ENCODE measurements at places on chromosomes 5 and 9. TPM values are rescaled to one million over a fixed set of nuclear protein-coding genes. Genes with fewer than 3 reads are reported as not detected.

Gene FOXI1
- total RNA-seq = not detected

Gene NME5
- total RNA-seq = 0.40 TPM

Gene PTGDS
- total RNA-seq = not detected

Gene PTPN3
- total RNA-seq = 8.4 TPM

Gene ERGIC1
- 124 TPM for total RNA-seq

Gene PRDM9
- 0.12 TPM for total RNA-seq

Gene SLC35A4
- total RNA-seq = 25.0 TPM

Gene WDR41
- total RNA-seq = 13.5 TPM

Gene NUTM2F
- total RNA-seq = not detected

Gene TMCO6
- 16.5 TPM for total RNA-seq

Gene HAND1
- total RNA-seq = not detected

Gene NR5A1
- not detected for total RNA-seq

Gene SHLD3
- 1.4 TPM for total RNA-seq

Gene CBY3
- 1.4 TPM for total RNA-seq

GRCh38 chr9:77807846-77808750 is 160.0 kb upstream of the GNA14 start:
- H3K4me1 ChIP-seq = peaks cover 7% of the 10 kb centered on the region
- H3K27ac ChIP-seq = no peak overlapping the region
- no peak for DNase-seq

GRCh38 chr5:123719004-123719403 is 207.0 kb downstream of the CSNK1G3 start:
- H3K27me3 ChIP-seq = no peaks in the 10 kb centered on the region
- no peak overlapping the region for H3K4me3 ChIP-seq
- peaks cover 29% of the 10 kb centered on the region for H3K4me1 ChIP-seq
- no peaks in the 10 kb centered on the region for H3K36me3 ChIP-seq
- peak overlapping the region; percentile 36 for H3K27ac ChIP-seq

- no peaks in the 10 kb centered on the region for H3K4me1 ChIP-seq
- H3K27ac ChIP-seq = no peak overlapping the region
- H3K27me3 ChIP-seq = no peaks in the 10 kb centered on the region
- peak; percentile 3 for DNase-seq
Observed at GRCh38 chr9:121404906-121405305, 34.9 kb upstream of the STOM start.

- H3K27ac ChIP-seq = no peak overlapping the region
- H3K4me1 ChIP-seq = peaks cover 19% of the 10 kb centered on the region
- H3K36me3 ChIP-seq = no peaks in the 10 kb centered on the region
- 0 out of 2 replicates have a peak overlapping the region, but pooled peaks have one; percentile 3 for H3K4me3 ChIP-seq
Observed at GRCh38 chr5:167688341-167689130, 602.9 kb upstream of the WWC1 start.

- H3K36me3 ChIP-seq = no peaks in the 10 kb centered on the region
- DNase-seq = peak; percentile 70
- no peaks in the 10 kb centered on the region for H3K27me3 ChIP-seq
- peaks cover 17% of the 10 kb centered on the region for H3K4me1 ChIP-seq
Observed at GRCh38 chr9:12702160-12702758, 9.1 kb downstream of the TYRP1 start.

DNA sequence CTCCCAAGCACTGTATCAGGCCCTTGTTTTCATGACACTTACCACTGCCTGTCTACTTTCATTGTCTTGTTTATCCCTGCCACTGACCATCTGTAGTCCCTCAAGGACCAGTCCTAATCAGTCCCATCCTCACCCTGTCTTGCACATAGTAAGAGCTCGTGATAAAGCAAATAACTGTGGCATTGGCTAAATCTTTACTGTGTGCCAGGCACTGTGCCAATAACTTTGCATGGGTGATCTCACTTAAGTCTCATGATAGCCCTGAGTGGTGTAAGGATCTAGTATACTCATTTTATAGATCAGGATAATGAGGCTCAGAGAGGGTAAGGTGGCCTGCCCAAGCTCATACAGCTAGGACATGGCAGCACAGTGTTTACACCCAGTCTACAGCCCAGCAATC is 5.6 kb downstream of the CDX1 start:
- H3K36me3 ChIP-seq = no peaks in the 10 kb centered on the region
- no peak for DNase-seq
- H3K27ac ChIP-seq = no peak overlapping the region
- H3K4me3 ChIP-seq = no peak overlapping the region
- peaks cover 3% of the 10 kb centered on the region for H3K27me3 ChIP-seq

GRCh38 chr9:129989740-129990139 is 53.2 kb downstream of the FNBP1 start:
- no peaks in the 10 kb centered on the region for H3K27me3 ChIP-seq
- peak; percentile 56 for DNase-seq
- H3K27ac ChIP-seq = no peak overlapping the region
- no peaks in the 10 kb centered on the region for H3K36me3 ChIP-seq
- no peak overlapping the region for H3K4me3 ChIP-seq

DNA sequence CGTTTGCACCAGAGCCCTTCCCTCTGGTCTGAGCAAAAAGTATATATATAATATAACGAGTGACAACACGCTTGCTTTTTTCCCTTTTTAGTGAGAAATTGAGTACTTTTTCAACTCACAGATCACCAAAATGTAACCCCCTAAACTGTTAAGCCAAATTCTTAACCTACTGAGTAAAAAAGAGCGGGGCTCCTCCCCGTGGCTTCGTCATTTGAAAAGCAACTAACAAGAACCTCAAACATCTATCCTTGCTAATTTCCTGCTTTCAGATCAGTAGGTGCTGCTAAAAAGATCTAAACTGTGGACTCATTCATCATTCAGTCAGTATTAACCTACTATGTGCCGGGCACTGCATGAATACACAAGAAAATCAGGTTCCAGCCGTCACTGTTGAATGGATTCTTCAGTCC is 1.0 kb upstream of the PTBP3 start:
- no peaks in the 10 kb centered on the region for H3K36me3 ChIP-seq
- peak; percentile 32 for DNase-seq
- H3K27me3 ChIP-seq = no peaks in the 10 kb centered on the region
- peaks cover 22% of the 10 kb centered on the region for H3K4me1 ChIP-seq

DNA sequence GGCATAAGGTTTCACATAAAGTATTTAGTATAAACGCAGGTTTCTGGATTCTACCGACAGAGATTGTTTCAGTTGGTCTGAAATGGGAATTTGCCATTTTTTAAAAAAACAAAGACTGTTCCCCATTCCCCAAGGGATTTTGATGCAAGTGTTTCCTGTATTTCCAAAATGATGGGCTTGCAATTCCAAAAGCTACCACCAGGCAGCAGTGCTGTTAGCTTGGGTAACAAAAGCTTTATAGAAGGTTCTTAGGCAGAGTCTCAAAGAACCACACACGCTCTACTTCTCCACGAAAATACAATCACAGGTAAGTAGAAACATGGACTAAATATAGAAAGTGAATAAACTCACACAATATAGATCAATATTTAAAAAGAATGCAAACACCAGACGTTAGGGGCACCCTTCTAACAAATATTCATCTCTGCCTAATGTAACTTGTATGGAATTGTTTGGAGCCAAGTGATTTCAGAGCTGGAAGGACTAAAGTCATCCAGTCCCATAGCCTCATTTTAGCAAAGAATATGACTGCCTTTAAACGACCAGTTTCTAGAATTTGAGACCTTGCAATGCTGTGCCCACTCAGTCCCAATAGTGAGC is 154.3 kb downstream of the SPOCK1 start:
- peaks cover 8% of the 10 kb centered on the region for H3K4me1 ChIP-seq
- no peak overlapping the region for H3K27ac ChIP-seq
- no peaks in the 10 kb centered on the region for H3K27me3 ChIP-seq
- no peaks in the 10 kb centered on the region for H3K36me3 ChIP-seq
- peak; percentile 76 for DNase-seq

GRCh38 chr9:5355226-5355625 is 15.6 kb upstream of the RLN1 start:
- no peaks in the 10 kb centered on the region for H3K4me1 ChIP-seq
- H3K36me3 ChIP-seq = no peaks in the 10 kb centered on the region
- no peak for DNase-seq
- no peak overlapping the region for H3K4me3 ChIP-seq
- no peak overlapping the region for H3K27ac ChIP-seq

GRCh38 chr5:60598424-60598823 is 101.5 kb downstream of the DEPDC1B start:
- no peaks in the 10 kb centered on the region for H3K36me3 ChIP-seq
- no peaks in the 10 kb centered on the region for H3K27me3 ChIP-seq
- no peak overlapping the region for H3K4me3 ChIP-seq
- no peaks in the 10 kb centered on the region for H3K4me1 ChIP-seq

DNA sequence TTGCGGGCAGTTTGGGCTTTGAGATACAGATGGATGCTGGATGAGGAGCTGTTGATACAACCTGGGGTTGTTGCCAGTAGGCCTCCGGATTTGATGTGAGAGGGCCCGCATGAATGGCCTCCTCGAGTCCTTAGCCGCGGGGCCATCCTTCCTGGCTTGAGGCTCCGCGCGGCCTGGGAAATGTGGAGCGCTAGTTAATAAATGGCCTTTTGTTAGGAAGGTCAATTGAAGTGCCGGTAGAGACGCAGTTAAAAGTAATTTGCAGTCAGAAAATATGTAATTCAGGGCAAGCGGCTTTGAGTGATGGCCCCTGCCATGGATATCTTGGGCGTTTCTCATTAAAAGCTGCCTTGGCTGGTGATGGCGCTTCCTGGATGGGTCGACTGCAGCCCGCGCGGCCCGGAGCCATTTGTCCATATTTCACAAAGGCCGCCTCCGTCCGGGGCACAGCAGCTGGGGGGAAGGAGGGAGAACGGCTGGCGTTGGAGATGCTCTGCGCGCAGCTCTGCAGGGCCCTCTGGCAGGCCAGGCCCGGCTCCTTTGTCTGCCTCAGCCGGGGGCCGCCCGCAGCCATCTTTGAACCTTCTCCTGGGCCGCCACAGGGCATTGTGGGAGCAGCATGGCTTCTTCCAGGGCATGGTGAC is 11.2 kb downstream of the MVB12B start:
- no peaks in the 10 kb centered on the region for H3K36me3 ChIP-seq
- no peaks in the 10 kb centered on the region for H3K4me1 ChIP-seq
- no peak overlapping the region for H3K4me3 ChIP-seq
- no peak overlapping the region for H3K27ac ChIP-seq
- H3K27me3 ChIP-seq = no peaks in the 10 kb centered on the region
- no peak for DNase-seq

DNA sequence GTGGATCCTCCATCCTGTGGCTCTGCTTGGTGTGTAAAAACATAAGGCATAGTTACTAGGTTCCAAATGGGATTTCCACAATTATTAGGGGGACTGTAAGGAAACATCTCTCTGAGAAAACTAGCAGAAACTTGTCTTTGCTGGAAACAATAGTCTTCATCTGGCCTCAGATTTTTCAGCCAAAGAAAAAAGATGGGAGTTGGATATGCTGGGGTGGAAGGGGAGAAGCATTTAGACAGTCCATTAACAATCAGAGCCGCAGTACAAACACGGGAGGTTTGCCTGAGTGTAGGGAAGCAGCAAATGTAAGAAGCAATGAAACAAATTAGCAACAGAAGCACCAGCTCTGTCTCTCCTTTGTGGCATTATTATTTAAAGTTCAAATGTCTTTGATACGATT is 402.7 kb upstream of the ZNF608 start:
- H3K4me3 ChIP-seq = no peak overlapping the region
- no peaks in the 10 kb centered on the region for H3K27me3 ChIP-seq
- DNase-seq = no peak

- no peaks in the 10 kb centered on the region for H3K4me1 ChIP-seq
- H3K27ac ChIP-seq = no peak overlapping the region
- no peaks in the 10 kb centered on the region for H3K36me3 ChIP-seq
- no peak for DNase-seq
- H3K4me3 ChIP-seq = no peak overlapping the region
Observed at GRCh38 chr5:118723021-118723338, 265.4 kb downstream of the DTWD2 start.

GRCh38 chr9:88733651-88734421 is 198.9 kb downstream of the NXNL2 start:
- H3K27me3 ChIP-seq = no peaks in the 10 kb centered on the region
- H3K36me3 ChIP-seq = no peaks in the 10 kb centered on the region
- no peak overlapping the region for H3K4me3 ChIP-seq
- H3K4me1 ChIP-seq = no peaks in the 10 kb centered on the region
- DNase-seq = no peak

GRCh38 chr5:81420039-81420667 is 26.2 kb upstream of the ACOT12 start:
- peak; percentile 89 for DNase-seq
- H3K36me3 ChIP-seq = no peaks in the 10 kb centered on the region
- peak overlapping the region; percentile 21 for H3K4me3 ChIP-seq

DNA sequence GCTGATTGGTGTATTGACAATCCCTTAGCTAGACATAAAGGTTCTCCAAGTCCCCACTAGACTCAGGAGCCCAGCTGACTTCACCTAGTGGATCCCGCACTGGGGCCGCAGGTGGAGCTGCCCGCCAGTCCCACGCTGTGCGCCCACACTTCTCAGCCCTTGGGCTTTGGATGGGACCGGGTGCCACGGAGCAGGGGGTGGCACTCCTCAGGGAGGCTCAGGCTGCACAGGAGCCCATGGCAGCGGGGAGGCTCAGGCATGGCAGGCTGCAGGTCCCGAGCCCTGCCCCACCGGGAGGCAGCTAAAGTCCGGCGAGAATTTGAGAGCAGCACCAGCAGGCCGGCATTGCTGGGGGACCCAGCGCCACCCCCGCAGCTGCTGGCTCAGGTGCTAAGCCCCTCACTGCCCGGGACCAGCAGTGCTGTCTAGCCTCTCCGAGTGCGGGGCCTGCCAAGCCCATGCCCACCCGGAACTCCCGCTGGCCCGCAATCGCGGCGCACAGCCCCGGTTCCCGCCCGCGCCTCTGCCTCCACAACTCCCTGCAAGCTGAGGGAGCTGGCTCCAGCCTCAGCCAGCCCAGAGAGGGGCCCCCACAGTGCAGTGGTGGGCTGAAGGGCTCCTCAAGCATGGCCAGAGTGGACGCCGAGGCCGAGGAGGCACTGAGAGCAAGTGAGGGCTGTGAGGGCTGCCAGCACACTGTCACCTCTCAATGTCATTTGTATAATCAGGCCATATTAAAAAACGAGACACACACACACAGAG is 437.2 kb downstream of the CSNK1G3 start:
- H3K36me3 ChIP-seq = no peaks in the 10 kb centered on the region
- no peak overlapping the region for H3K27ac ChIP-seq
- no peaks in the 10 kb centered on the region for H3K27me3 ChIP-seq
- H3K4me1 ChIP-seq = peaks cover 16% of the 10 kb centered on the region

- H3K4me3 ChIP-seq = 0 out of 2 replicates have a peak overlapping the region, but pooled peaks have one; percentile 9
- H3K27me3 ChIP-seq = no peaks in the 10 kb centered on the region
- peak; percentile 38 for DNase-seq
- H3K36me3 ChIP-seq = no peaks in the 10 kb centered on the region
Observed at GRCh38 chr5:176822793-176823481, 12.6 kb downstream of the UNC5A start.

DNA sequence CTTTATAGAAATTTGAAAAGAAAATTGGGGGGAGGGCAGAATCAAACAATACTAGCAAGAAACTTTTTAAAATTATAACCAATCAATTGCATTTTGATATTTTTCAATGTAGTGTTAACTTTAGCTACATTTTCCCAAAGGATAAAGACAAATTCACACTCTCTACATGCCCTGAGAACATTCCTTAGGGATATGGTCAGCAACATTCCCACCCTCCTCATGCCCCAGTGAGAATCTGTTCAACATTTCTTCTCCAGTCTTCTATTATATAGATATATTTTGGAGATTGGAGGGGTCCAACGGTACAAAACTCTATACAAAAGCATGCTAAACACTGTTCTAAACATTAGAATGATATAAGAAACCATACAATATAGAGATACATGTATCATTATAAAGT is 11.6 kb upstream of the PRR16 start:
- H3K27ac ChIP-seq = no peak overlapping the region
- no peaks in the 10 kb centered on the region for H3K27me3 ChIP-seq
- H3K4me1 ChIP-seq = no peaks in the 10 kb centered on the region
- H3K4me3 ChIP-seq = no peak overlapping the region

GRCh38 chr5:39905356-39905755 is 480.6 kb upstream of the DAB2 start:
- no peaks in the 10 kb centered on the region for H3K36me3 ChIP-seq
- no peak overlapping the region for H3K27ac ChIP-seq
- no peak overlapping the region for H3K4me3 ChIP-seq
- no peak for DNase-seq
- H3K4me1 ChIP-seq = no peaks in the 10 kb centered on the region

Data from PC-3 (cell line).